Fibroblast of skin of right biceps (primary cell): ENCODE measurements at places on chromosomes 1 and 21.

- peak; percentile 58 for DNase-seq
Measured at GRCh38 chr1:171081314-171081753, 9.4 kb upstream of the FMO3 start.

- DNase-seq, result peak; percentile 95
Measured at GRCh38 chr1:31376375-31377134, 3.7 kb upstream of the FABP3 start.

DNA sequence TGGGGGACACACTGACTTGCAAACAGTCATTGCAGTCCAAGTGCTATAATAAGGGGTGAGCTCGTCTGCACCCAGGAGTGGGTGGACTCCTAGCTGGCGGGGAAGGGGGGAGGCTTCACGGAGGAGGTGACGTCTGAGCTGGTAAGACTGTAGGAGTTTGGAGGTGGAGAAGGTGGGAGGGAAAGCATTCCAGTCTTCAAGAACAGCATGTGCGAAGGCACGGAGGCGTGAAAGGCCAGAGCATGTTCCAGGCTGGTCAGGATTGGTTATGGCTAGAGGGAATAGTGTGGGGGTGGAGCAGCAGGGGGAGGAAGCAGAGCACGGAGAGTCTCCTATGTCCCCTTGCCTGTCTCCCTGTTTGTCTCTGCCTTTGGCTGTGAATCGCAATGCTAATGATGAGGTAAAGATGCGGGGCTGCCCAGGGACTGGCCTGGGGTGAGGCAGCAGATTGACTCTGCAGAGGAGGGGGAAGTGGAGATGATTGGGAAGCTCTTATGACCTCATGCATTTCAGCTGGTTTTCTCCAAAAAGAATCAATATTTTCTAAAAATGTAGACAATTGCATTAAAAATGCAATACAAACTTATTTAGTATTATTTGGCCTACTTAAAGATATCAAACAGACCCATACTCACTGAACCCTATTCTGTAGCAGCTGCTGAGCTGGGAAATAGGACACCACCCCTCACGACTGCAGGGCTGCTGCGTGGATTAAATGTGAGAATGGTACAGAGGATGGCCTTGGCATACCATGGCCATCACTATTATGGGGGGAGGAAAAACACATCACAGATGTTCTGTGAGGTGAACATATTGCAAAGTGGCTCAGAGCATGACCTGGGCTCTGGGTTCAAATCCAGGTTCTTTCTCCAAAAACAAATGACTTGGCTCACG is 2.6 kb upstream of the ZNF436 start:
- DNase-seq, result no peak

- no peak for DNase-seq
Measured at GRCh38 chr1:205343431-205344065, 13.2 kb downstream of the KLHDC8A start.

DNA sequence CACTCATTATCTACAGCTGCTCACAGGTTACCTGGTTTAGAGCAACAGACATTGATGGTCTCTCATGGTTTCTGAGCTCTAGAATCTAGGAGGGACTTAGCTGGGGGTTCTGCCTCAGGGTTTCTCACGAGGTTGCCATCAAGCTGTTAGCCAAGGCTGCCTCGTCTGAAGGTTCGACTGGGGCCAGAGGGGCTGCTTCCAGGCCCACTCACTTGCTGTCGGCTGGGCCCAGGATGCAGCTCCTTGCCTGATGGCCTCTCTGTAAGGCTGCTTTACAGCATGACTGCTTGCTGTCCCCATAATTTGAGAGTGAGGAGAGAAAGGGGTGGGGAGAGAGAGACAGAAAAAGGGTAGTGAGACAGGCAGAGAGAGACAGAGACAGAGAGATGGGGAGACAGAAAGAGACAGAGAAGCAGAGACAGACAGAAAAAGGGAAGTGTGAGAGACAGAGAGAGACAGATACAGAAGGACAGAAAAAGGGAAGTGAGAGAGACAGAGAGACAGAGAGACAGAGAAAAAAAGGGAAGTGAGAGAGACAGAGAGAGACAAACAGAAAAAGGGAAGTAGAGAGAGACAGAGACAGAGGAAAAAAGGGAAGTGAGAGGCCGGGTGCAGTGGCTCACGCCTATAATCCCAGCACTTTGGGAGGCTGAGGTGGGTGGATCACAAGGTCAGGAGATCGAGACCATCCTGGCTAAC is 106.8 kb upstream of the C1orf174 start:
- no peak for DNase-seq

DNA sequence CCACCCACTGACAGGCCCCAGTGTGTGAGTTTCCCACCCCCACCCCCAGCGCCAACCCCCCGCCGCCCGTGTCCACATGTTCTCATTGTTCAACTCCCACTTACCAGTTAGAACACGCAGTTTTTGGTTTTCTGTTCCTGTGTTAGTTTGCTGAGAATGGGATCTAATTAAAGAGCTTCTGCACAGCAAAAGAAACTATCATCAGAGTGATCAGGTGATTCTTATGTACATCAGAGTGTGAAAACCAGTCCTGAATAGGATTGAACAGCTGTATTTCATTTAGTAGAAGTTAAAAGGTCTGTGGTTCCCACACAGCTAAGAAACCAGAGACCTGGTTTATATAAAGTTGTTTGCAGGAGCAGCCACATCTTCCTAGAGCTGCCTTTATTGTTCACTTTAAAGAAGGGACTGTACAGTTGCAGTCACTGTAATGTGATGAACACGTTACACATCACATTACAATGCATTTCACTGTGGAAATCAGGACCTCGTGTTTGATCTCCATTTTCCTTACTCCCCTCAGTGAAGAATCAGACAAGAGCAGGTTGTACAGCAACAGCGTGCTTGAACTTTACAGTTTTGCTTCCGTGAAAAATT is 1.2 kb downstream of the GBP6 start:
- DNase-seq, result no peak

DNA sequence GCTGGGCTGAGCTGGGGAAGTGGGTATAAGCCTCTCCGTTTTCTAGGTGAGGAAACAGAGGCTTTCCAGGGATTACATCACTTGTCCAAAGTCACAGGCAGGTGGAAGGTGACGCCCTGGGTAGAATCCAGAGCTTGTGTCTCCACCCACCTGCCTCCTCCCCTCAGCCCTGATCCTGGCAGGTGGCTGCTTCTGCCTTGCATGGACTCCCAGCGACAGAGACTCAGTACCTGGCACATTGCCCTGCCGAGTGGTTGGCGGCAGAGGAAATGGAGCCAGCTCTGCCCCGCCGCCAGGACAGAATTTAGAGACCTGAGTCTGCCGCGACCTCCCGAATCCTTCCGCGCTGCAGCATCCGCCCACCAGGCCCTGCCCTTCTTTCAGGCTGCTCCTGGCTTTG is 2.1 kb downstream of the PLA2G2E start:
- DNase-seq, result no peak

DNA sequence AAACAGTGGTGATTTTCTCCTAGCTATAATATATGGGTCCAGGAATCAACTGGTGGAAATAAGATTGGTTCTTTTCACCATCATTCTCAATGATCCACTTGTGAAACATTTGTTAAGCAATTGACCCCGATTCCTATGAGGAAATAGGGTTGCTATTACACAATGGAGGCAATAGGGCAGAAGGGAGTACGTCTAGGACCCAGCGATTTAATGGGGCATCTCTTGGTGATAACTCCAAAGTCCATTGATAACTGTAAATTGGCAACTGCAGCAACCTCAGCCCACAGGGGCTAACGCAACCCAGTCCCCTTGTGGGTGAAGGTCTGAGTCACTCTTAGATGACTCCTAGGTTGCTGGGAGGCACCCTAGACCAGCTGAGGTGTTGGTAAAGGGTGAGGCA is 62.5 kb upstream of the BARHL2 start:
- no peak for DNase-seq

DNA sequence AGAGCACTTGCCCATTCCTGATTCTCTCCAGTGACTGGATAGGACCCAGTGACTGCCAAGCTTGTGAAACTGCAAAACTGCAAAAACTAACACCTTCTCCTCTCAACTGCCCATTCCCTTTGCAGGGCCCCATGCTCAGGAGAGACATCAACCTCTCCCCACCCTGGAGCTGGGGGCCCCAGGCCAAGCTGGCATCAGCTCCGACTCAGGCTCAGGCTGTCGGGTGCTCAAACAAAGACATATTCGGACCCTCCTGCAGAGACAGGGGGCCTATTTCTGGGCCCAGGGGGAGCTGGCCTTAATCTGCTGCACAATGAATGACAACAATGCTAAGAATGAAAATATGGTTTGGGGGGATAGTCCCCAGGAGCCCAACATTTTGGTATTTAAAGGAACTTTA is 11.8 kb downstream of the LMX1A start:
- no peak for DNase-seq

- DNase-seq, result peak; percentile 77
Measured at GRCh38 chr1:23224739-23225648, 7.7 kb upstream of the HTR1D start.

DNA sequence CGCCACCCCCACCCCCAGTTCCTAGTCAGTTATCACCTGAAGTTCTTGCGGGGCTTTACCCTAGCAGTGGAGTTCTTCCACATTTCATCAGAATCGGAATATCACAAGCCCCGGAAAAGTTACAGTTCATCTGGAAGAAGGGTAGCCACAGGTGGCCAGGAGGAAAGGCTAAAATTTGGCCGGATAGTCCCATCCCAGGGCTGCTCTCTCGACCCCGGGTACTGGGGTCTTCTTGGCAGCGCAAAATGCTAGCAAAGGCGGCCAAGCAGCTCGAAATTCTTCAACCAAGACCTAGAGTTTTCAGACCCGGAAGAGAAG is 7.9 kb downstream of the HLX start:
- DNase-seq, result no peak

DNA sequence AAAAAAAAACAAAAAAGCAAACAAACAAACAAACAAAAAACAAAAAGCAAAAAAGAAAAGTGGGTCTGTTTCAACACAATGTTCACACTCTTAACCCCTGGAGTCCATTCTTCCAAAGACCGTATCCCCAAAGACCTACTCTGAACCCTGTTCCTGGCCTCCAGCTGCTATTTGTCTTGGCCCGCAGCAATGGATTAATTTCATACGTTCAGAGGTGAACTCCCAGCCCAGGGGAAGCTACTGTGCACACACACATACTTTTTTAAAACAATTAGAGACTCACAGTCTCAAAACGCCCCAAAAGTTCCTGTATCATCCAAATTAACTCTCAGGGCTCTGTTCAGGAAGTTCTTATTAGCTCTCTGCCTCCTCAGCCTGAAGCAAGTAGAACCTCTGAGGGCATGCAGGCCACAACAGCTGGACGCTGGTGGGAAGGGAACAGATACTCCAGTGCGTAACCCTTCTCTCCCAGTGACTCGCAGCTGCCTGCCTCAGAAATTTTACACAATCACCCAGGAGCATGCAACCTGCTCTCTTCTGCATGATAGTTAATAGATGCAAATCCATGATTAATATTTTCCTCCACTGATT is 395.4 kb downstream of the RRAGC start:
- no peak for DNase-seq

DNA sequence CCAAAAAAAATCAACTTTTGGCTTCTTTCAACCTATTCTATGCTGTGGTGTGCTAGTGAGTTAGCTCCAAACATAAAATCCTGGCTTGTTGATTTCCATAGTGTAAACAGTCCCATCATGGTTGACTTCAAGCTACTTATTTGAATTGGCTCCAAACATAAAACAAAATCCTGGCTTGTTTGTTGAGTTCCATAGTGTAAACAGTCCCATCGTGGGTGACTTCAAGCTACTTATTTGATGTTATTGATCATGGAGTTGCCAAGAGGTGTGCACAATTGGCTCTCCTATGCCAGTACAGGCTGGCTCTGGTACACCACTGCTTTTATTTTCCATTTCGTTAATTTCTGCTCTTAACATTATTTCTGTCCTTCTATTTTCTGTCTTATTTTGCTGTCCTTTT is 1.8 kb upstream of the COA6 start:
- no peak for DNase-seq

- DNase-seq, result peak; percentile 88
Measured at GRCh38 chr1:219582296-219582695, 30.6 kb downstream of the ZC3H11B start.

GRCh38 chr1:186094172-186094571 is 280.9 kb downstream of the TPR start:
- peak; percentile 76 for DNase-seq

DNA sequence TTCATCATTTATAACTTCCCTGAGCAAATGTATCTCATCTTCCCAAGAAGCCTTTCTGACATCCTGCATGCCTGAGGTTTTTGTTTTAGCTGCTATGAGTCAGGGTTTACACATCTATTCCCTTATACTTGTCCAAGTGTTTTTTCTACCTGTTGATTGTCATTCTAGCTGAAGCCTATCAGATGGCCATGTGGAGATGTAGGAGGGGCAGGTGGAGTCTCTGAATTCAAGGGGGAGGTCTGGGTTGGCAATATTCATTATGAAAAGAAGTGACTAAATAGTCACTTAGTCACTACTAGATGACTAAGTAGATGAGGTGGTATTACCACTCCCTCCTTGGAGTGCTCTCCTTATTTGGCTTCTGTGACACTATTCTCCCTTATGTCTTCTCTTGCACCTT is 52.4 kb downstream of the XCL1 start:
- DNase-seq, result peak; percentile 89

- DNase-seq, result no peak
Measured at GRCh38 chr1:165420655-165421054, 24.3 kb downstream of the RXRG start.

DNA sequence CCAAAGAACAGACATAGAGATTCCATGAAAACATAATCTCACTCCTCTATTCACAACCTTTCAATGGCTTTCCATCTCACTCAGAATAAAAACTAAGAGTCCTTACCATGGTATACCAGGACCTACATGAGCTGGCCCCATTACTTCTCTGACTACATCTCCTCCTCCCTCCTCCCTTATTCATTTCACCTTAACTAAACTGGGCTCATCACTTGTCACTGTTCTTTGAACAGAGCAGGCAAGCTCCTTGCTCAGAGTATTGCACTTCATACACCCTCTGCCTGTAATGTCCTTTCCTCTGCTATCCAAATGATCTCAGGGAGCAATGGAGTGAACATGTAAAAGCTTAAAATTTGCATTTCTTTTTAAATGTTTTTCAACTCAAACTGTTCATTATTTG is 142.0 kb downstream of the MRPL39 start:
- DNase-seq, result no peak

DNA sequence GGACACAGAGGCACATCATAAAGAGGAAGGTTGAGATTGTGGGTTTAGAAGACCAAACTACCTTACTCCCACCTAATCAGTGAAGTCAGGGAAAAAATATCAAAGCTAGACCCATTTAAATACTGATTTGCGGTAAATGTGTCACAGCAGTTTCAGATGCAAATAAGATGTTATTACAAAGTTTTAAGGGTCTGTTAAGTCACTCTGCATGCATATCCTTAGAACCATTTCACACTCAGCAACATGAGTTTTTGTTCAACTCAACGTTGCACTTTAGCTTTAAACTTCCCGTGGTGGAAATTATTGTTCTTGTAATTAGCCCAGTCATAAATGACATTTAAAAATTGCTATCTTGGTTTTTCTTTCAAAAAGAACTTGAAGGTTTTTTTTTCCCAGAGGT is 34.8 kb downstream of the RPAP2 start:
- DNase-seq, result no peak

- DNase-seq, result peak; percentile 73
Measured at GRCh38 chr1:118115567-118116295, 69.3 kb downstream of the SPAG17 start.

DNA sequence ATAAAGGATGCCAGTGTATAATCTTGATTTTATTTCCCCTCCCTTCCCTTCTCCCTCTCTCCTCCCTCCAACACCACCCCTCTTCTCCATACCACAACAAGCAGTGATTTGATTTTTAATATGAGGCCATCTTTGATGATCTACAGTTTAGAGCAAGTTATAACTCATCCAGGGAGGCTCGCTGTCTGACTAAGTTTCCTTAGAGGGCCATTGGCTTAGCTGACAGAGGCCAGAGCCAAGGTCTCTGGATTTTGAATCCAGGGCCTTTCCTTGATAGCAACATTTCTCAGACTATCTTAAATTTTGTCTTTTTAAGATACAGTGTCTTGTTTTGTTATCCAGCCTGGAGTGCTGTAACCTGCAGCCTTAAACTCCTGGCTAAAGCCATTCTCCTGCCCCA is 431.0 kb upstream of the USP24 start:
- DNase-seq, result no peak
